ENCODE measurements at places on chromosomes 2 and 18. TPM values are rescaled to one million over a fixed set of nuclear protein-coding genes. Genes with fewer than 3 reads are reported as not detected.

Gene FOSL2
- polyA plus RNA-seq, result 38.5 TPM

Gene UPP2
- 13.5 TPM for polyA plus RNA-seq

DNA sequence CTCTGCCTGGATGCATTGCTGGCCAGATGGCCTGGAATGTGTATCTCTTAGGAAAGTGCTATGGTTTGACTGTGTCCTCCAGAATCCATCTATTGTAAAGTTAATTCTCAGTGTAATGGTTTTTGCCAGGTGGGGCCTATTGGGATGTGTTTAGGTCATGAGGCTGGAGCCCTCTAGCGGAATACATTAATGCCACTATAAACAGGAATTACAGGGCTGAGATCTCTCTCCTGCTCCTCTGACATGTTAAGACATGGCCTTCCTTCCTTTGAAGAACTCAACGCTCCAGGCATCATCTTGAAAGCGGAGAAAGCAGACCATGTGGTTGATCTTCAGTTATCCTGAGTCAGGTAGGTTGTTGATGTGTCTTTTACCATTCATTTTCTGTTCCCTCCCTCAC lies 276.4 kb downstream of the RPIA start:
- no peak for DNase-seq

GRCh38 chr2:43092520-43093179 lies 133.8 kb downstream of the ZFP36L2 start:
- no peak for DNase-seq

Gene FAM110C
- polyA plus RNA-seq, result 13.3 TPM

Gene TAF4B
- polyA plus RNA-seq, result 5.0 TPM

Gene KCNIP3
- polyA plus RNA-seq, result 15.4 TPM

Gene LINC00305
- polyA plus RNA-seq, result 1.2 TPM

DNA sequence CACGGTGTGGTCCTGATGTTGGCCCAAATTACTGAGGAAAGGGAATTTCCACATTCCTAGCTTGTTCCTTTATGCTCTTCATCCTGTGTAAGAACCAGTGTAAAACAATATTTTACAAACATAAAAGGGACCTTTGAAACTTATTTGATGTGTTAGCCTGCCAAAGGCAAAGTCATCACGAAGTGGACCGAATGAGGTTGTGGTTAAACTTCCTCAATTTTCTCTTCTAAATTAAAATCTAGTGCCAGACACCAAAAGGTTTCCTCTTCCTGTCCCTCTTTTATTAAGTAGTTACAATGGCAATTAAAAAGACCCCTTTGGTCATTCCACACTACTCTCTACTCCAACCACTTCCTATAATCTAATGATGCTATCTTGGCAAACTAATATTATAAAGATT lies 279.8 kb downstream of the AFF3 start:
- no peak for DNase-seq

Gene TMEM178A
- polyA plus RNA-seq, result 81.1 TPM

- DNase-seq, result no peak
Observed at GRCh38 chr2:149394864-149395263, 64.5 kb downstream of the LYPD6 start.

DNA sequence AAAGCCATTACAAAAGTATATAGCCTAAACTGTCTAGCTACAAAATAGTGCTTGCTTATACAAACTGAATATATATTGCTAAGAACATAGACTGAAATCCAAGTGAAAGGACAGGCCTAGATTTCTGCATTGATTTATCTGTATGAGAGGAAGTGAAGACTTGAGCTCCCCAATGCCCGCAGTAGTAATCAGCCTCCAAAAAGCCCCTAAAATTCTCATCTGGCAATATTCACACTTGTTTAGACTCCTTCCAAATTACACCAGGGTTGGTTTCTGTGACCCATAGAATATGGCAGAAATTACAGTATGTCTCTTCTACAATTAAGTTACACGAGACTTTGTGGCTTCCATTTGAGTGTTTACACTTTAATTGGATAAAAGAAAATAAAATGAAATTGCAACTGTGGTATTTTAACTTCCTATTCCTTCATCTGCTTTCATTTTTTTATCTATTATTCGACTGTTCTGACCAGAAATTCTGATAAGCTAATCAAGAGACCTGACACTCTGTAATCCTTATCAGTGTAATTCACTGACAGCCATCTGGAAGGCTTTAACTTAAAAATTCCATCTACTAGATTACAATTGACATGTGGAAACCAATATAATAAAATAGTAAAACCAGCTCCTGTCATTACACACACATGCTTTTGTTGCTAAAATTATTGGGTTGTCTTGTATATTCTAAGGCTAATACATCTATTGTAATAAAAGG lies 21.1 kb downstream of the ABCB11 start:
- no peak for DNase-seq

DNA sequence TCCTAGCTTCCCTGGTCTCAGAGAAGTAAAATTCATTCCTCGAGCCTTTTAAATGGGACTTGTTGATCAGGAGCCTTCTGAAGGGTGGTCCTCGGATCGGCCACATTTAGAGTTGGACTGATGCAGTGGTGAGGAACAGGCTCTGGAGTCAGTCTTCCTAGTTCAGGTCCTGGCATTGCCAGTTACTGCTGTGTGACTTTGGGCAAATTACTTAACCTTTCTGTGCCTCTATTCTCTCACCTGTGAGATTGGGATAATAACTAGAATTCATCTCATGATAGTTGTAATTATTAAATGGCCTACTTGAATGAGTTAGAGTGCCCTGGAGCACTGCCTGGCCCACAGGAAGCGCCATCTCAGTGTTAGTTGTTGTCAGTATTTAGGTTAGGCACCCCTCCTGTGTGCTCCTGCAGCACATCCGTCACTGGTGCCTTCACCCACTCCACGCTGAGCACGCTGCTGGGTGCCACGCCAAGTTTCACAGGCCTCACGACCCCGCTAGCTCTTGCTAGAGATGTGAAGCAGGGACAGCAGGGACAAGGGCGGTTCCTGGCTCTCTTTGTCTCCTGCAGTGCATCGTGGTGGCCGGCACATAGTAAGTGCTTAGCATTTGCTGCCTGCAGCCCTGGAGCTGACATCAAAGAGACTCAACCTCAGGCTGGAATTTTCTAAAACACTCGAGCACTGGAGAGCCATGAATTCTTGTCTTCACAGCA lies 122.9 kb downstream of the FAM210A start:
- no peak for DNase-seq

DNA sequence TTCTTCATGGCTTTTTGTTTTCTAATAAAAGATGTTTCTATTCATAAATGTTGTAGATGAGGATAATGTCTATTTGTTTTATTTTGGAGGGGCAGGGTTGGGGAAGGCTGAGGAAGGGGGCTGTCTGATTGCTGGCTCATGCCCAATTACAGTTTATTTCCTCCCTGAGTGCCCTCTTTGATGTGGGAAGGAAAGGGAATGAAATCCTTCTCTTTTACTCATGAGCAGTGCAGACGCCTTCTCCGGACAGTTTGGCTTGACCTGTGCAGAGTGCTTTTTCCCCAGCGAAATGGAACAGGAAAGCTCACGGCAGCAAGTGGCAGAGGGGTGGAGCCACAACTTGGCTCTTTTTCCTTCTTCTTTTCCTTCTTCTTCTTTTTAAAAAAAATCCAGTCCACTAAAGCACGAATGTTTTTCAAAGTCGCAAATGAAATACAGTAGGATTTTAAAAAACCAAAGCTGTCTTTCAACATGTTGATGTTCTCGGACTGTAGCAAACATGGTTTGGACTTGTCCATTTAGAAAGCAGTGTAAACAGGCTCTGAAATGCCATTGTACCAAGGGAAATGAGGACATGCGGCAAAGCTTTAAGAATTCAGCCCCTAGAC lies 34.5 kb downstream of the RAB31 start:
- no peak for DNase-seq

- no peak for DNase-seq
Observed at GRCh38 chr2:207129821-207130220, 35.9 kb downstream of the KLF7 start.

GRCh38 chr2:85754313-85755095 lies 713 bp downstream of the ATOH8 start:
- DNase-seq, result no peak

Gene TUBA3D
- 0.82 TPM for polyA plus RNA-seq

- DNase-seq, result no peak
Observed at GRCh38 chr2:232547991-232548390, 2.4 kb downstream of the TIGD1 start.

Gene SLC5A7
- 0.39 TPM for polyA plus RNA-seq

DNA sequence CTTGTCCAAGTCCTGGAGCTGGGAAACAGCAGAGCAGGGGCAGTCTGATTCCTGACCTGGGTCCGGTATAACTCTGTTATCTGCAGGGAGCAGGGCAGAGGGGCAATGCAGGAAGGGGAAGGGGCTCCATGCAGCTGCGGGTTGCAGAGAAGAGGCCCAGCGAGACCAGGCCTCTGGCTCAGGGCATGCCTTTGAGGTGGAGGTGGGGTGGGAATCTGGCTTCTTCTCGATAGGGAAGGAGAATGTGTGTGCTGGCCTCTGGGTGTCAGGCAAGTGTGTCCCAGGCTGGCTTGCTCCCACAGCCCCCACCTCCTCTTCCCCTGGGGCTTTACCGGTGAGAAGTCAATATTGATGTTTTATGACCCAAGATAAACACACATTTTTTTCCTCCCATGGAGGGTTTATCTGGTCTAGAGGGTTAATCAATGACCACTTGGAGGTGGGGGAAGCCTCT lies 187.1 kb upstream of the HAAO start:
- DNase-seq, result no peak
